ENCODE measurements at places on chromosomes 1 and 21.

DNA sequence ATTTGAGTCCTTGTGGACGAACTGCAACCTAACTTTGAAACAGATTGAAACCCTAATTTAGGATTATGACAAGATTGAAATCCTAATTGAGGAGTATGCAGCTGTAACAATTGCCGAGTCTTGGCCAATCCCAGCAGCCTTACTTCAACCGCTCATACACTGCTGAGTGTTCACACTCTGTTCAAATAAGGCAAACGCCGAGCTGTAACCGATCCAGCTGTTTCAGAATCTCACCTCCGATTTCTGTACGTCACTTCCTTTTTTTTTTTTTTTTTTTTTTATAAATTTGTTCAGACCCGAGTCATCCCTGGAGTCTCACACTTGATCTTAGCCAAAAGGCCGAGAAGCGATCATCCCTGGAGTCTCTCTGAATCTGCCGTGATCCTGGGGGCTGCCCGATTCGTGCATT is 22.3 kb upstream of the ATP5PO start:
- no peak for DNase-seq

DNA sequence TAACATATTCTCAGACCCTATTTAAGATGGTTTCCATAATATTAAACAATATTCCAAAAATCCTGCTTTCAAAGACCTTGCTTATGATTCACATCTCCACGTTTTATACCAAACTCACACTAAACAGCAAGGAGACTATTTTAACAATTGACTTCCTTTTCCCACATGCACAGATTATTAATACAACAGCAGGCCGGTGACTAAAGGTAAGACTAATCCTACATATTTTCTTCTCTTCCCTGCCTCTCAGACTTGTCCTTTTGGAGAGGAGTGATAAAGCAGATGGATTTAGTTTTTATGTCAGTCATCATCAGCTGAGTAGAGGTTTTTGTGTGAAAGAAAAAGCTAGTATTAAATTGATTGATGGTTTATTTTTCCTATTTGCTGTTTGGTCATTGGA is 400.6 kb downstream of the NTNG1 start:
- no peak for DNase-seq

DNA sequence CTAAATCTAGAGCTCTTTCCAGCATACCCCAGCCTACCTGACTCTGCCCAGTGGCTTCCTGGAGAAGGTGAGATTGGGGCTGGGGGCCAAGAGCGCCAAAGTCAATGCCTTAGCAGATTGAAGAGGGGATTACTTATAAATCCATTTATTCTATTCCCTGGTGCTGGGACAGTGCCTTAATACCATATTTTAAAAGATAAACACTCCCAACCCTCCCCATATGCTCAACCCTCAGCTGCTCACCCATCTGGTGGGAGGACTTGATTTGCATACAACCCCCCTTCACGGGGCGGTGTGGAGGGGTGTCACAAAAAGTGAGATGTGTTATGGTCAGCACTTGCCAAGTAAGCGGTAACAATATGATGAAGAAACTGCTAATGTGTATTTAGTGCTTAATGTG is 3.2 kb upstream of the DISP3 start:
- no peak for DNase-seq

DNA sequence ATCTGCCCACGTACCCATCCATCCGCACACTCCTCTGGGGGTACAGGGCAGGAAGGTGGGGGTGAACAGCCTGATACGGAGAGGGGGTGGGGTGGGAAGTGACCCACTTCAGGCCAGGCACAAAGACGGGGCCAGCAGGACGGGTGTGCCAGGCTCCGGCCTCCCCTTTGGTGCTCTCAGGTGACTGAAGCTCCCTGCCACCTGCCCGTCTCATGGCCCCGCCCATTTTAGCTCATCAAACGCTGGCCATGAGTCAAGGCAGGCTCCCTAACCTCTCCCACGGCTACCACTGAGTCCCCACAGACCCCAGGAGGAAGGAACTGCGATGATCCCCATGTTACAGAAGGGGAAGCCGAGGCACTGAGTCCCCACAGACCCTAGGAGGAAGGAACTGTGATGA is 109.6 kb downstream of the CRYAA start:
- DNase-seq = no peak
